Activated CD4-positive, alpha-beta T cell treated with anti-CD3 and anti-CD28 coated beads, Interleukin-2, amount 50 U/mL, for 1 hour (primary cell): ENCODE measurements at places on chromosomes 1 and 21.

GRCh38 chr1:19034721-19035120 is 78.2 kb upstream of the IFFO2 start:
- no peak for DNase-seq

DNA sequence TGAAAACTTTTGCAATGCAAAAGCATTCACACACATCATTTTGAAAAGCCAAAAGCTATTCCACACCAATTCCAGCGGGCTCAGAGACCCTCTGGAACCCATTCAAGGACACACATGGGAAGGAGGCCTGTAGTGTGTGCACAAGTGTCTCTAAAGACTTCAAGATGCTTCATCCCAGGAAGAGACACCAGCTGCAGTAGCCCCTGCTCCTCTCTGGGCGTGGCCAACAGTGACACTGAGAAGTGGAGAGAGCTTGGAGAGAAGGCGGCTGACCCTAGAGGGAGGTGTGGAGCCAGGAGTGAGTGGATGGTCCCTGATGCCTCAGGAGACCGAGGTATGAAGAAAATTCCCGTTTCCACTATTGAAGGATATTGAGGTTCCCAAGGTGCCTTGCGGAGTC is 14.9 kb upstream of the TNNI1 start:
- no peak for DNase-seq

DNA sequence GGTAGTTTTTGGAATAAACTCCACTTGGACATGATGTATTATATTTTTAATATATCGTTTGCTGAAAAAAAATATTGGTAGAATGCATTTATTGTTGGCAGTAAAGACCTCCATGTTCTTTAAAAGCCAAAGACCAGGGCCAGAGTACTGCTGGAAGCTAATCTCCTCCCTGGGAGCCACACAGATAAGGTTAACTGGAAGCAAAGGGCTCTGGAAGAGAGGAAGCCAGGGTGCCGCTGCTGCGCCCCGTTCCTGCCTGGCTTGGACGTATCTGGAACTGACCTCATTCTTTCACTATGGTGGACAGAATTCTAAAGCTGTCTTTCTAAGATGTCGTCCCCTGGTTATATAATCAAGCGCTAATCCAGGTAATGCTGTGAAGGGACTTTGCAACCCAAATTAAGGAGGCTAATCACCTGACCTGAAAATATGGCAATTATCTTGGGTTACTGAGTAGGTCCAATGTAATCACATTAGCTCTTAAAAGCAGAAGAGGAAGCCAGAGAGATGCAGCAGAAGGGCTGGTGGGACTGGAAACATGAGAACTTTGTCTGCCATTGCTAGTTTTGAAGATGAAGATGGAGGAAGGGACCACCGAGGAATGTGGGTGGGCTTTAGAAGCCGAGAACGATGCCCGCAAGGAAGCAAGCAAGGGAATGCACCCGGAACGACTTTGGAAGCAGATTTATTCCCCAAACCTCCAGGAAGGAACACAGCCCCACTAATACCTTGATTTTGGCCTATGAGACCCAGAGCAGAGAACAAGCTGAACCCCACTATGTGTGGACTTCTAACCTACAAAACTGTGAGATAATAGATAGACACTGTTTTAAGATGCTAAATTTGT is 167.7 kb upstream of the KCNJ15 start:
- no peak for DNase-seq

DNA sequence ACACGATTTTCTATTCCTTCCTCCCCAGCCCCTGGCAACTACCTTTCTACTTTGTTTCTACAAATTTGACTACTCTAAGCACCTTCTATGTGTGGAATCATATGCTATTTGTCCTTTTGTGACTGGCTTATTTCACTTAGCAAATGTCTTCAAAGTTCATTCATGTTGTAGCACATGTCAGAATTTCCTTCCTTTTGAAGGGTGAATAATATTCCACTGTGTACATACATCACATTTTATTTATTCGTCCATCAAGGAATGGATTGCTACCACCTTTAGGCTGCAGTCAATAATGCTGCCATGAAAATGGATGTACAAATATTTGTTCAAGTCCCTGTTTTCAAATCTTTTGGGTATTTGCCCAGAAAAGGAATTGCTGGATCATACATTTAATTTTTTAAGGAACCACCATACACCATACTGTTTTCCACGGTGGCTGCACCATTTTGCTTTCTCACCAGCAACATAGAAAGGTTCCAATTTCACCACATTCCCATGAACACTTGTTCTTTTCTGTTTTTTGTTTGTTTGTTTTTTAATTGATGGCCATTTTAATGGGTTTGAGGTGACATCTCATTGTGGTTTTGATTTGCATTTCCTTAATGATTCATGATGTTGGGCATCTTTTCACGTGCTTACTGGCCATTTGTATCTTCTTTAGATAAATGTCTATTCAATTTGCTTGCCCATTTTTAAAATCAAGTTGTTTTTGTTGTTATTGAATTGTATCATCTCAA is 3.3 kb upstream of the PDZK1 start:
- no peak for DNase-seq

GRCh38 chr1:245869847-245870246 is 637.2 kb downstream of the SMYD3 start:
- DNase-seq: no peak
